Natural killer cell treated with Interleukin-12 subunit alpha and Interleukin-12 subunit beta and Interleukin-15 and Interleukin-18, amount 100 ng/mL, for 72 hours (primary cell): ENCODE measurements at places on chromosomes 3 and 15.

GRCh38 chr3:42652611-42653302 is 740 bp upstream of the ZBTB47 start:
- no peak for DNase-seq

DNA sequence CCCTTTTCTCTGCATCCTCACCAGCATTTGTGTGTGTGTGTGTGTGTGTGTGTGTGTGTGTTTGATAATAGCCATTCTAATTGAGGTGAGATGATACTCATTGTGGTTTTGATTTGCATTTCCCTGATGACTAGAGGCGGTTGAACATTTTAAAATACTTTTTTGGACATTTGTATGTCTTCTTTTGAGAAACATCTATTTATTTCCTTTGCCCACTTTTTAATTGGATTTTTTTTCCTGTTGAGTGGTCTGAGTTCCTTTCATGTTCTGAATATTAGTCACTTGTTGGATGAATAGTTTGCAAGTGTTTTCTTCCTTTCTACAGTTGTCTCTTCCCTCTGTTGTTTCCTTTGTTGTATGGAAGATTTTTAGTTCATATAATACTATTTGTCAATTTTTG is 54.3 kb upstream of the THSD4 start:
- DNase-seq: no peak

- DNase-seq: no peak
Observed at GRCh38 chr15:99683000-99683670, 50.1 kb downstream of the LYSMD4 start.

DNA sequence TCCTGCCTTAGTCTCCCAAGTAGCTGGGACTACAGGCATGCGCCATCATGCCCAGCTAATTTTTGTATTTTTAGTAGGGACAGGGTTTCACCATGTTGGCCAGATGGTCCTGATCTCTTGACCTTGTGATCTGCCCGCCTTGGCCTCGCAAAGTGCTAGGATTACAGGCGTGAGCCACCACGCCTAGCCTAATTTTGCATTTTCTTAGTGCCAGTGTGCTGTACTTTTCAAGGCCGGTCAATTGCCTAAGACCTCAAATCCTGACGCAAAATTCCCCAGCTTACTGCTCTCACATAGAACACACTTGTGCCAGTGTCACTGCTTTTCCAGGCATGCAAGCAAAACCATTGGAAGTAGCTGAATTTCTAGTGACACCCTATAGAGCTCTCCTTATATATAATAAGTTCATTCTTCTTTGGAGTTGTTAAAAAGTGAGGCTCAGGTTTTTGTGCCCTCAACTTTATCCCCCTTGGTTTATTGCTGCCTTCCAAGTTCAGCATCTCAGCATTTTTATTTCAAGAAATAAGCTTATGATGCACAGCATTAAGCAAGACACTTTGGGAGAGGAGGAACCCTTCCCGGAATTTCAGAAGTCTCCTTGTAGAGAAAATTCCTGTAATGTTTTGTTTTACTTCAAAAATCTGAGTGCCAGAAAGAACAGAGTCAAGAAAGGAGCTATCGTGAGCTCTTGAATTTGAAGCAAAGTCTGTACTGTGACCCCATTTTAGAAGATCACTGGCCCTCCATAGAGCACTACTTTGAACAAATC is 93.2 kb downstream of the FILIP1L start:
- DNase-seq: no peak

GRCh38 chr3:48276911-48277641 is 36.2 kb downstream of the ZNF589 start:
- no peak for DNase-seq

DNA sequence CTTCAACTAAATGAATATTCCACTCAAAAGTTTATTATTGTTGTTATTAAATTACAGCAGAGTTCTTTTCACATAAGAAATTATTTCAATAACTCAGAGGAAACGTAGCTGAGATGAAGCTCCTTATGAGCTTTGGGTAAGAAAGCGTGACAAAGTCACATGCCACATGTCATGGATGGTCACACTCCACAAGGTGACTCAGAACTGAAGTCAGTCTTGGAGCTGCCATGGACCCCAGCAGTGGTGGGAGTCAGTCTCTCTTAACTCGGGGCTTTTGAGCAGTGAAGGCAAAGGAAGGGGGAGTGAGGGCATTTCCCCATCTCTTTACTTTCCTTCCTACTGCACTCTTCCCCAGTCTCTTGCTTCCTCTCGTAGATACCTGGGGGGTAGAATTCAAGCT is 87.5 kb upstream of the FAM3D start:
- no peak for DNase-seq

DNA sequence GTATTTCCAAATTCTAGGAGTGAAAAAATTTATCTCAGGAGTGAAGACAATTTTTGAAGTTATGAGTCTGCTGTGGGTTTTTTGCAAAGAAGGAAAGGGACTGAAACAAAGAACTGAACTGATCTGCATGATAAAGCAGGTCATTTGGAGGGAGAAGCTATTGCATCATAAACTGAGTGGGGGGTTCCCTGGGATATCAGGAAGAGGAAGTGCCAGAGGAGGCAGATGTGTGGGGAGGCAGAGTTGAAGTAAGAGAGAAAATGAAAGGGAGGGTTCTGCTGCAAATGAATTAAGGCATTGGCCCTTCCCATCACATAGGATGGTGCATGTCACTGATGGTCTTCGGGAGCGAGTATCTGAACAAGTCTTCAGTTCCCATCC is 379.2 kb downstream of the VPS13C start:
- DNase-seq: no peak

- DNase-seq: no peak
Observed at GRCh38 chr15:69921626-69922619, 175.8 kb downstream of the TLE3 start.

DNA sequence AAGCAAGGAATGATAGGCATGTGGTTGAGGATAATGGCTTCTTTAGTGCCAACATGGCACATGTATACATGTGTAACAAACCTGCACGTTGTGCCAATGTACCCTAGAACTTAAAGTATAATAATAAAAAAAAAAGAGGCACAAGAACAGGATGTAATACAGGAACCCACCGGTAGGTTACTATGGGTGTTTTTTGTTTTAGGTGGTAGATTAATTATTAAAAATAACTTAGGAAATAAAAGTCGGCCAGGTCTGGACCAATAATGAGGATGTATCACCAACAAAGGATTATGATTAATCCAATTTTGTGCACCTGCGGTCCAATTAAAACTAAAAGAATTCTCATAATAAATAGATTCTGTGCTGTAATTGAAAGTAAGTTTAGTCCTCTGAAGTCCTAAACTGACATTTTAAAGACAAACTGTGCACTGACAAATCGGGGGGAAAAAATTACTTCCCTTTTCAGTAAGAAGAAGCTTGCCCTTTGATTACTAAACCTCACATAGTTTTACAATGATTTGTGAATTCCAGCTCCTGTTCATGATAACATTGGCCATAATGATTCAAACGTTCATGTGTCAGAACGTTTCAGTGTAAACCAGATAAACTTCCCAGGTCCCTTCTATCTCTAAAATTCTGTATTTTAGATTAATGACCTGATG is 62.2 kb downstream of the CASR start:
- DNase-seq: no peak

DNA sequence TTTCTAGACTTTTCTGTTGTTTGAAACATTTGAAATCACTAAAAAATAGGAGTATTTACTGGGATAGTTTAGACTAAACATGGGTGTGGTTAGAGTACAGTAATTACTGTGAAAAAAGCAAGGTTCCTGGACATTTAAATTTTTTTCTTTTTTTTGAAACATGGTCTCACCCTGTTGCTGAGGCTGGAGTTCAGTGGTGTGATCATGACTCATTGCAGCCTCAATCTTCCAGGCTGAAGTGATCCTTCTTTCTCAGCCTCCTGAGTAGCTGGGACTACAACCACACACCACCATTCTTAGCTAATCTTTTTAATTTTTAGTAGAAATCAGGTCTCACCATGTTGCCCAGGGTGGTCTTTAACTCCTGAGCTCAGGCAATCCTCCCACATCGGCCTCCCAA is 20.4 kb upstream of the CELF6 start:
- no peak for DNase-seq

DNA sequence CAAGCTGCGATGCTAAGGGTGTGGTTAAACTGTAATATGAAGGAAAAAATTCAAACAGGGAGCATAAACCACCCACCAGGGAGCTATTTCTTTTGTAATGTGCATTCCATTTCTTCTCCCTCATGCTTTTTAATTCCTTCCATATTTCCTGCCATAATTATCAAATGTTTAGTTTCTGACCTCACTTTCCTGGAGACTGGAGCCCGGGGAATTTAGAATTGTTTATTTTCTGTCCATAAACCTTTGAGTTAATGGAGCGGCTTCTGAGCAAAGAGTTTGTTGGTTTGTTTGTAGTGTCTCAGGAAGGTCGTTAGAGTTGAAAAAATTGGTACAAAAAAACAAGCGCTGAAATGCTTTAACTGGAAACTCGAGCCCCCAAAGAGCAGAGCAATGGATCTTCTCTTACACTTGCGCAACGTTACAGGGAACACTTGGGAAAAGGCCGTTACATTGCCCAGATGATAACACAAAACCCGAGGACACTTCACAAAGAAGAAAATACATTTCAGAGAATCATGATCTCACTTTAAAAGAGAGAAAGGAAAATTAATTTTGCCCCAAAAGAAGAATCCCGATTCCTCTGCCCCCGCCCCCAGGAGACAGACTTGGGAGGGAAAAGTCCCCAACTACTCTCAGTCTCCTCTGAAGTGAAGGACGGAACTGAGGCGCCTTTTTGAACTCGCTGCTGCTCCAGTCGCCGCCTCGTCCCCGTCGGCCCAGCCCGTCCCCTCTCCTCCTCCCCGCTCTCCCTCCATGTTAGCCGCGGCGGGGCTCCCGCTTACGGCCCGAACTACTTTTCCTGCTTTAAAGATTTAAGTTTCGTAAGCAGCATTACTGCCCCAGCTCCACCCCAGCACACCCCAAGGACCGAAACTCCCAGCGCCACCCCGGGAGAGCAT is 842 bp downstream of the FSTL1 start:
- DNase-seq: no peak

DNA sequence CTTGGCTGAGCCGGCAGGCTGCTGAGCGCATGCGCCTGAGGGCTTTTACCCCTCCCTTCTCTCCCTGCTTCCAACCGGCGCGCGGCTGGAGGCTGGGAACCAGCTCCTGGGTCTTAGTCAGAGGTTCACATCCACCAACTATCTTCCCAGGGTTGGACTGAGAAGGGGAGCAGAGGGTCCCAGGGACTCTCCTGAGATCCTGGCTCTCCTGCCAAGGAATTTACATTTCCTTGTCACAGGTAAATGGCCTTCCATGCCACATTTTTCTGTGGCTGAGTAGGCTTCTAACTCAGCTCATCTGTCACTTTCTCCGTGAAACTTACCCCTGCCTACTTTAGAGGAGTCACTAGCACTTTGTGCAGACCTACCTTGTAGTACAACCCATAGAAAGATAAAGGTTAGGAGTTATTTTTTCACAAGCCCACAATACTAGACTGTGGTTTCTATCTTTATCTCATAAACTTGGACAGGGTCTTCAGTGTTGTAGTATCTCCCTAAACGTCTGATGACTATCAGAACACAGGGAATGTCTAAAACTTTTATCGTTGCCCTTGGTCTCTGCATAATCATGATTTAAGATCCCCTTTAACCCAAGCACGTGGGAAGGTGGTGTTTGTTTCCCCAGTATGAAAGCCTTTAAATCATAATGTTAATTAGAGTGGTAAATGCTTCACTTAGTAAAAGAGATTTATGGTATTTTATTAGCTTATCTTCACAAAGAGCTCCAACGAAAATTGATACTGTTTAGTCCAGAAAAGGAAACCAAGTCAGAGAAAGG is 638 bp upstream of the TBC1D5 start:
- DNase-seq: no peak

DNA sequence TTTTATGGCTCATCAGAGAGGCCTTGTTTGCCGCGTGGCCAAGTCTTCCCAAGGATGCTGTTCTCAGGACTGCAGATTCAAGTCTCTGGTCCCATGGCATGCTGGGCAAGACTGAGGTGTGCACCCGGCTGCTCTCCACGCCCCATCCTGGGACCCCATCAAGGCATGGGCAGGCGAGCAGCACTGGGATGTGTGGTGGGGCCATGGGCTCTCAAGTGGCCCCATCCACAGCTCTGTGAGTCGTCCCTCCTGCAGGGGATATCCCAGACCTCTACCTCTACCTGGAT is 13.1 kb upstream of the GP9 start:
- no peak for DNase-seq

DNA sequence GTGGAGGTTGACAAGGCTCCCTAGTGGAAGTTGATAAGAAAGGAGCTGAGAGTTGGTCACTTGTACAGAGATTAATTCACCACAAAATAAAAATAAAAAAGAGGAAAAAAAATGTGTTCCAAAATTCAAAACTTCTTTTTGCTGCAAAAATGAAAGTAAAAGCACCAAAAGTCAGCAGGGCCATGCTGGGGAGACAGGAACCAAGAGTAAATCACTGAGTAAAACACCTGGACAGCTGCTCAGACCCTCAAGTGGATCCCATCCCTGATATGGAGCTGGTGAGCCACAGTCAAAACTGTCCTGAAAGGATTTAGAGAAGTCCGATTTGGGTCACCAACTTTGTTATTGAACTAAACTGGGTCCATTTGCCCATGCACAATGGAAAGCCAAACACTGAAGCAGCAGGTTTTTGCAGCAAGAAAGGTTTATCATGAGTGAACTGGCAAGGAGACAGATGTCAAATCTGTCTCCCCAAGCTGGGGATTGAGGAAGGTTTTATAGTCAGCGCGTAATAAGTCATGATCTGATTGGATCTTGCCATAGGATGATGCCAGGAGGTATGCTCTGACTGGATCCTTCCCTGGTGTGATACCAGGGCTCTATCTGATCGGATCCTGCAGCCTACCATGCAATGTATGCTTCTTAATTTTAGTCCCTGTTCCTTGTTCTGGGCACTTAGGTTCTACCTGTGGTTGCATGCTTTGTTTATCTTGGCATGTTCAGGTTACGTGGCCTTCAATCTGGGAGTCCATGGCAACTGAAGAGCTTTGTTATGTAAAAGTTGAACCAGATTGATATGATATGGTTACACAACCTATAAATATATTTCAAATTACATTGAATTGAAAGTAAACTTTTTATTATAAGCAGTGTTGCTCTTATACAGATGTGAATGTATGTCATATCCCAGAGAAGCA is 313.2 kb downstream of the POLQ start:
- DNase-seq: no peak

GRCh38 chr3:119380697-119381096 is 82.7 kb downstream of the TMEM39A start:
- no peak for DNase-seq

DNA sequence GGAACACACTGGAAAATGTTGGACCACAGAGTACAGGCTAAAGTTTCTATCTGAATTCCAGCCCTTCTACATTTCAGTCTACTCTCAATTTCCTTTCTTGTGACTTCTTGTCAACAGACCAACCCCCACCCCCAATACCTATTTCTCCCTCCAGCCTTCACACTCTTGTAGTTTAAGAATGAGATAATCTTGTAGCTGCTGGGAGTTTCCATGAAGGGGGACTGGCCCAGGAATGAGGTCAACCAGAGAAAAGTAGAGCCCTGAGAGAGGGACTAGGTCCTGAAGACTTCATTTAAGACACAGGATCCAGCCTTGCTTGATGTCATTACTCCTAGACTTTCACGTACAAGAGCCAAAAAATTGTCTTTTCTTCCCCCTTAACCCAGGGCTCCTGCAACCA is 29.5 kb upstream of the FAM107A start:
- no peak for DNase-seq

GRCh38 chr3:46910166-46910760 is 32.7 kb downstream of the PTH1R start:
- no peak for DNase-seq
